GM23248 (cell line): ENCODE measurements at places on chromosomes 4 and X. TPM values are rescaled to one million over a fixed set of nuclear protein-coding genes. Genes with fewer than 3 reads are reported as not detected.
A peak's percentile ranks its signal among the peaks of the same experiment; 100 is the strongest.

Gene ANTXR2
- polyA plus RNA-seq = 74.9 and 77.2 TPM in 2 replicates

Gene CSAG2
- polyA plus RNA-seq = not detected in 2 replicates

- no peaks in the 10 kb centered on the region for H3K36me3 ChIP-seq
- peak overlapping the region; percentile 99 for H3K4me3 ChIP-seq
- H3K4me1 ChIP-seq = peaks cover 37% of the 10 kb centered on the region
- no peaks in the 10 kb centered on the region for H3K27me3 ChIP-seq
Measured at GRCh38 chr4:98659741-98660462, 1.5 kb upstream of the TSPAN5 start.

DNA sequence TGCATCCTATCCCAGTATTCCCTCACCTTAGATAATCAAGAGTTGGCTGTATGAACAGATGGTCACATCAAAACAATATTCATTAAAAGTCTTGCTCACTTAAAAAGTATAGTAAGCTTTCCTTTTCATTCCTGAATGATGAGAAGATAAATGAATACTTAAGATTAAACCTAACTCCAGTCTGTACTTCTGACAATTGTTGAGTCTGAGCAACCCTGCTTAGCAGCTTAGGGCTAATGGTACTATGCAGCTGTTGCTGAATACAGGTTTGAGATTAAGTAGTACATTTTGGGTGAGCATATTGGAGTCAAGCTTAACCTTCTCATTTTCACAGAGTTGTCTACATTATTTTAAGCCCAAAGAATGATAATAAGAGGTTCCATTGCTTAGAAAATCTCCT, 121.7 kb upstream of the ETNPPL start:
- no peak overlapping the region for H3K4me3 ChIP-seq
- peak; percentile 16 for DNase-seq
- no peaks in the 10 kb centered on the region for H3K27me3 ChIP-seq

Gene CLCN4
- 0.29 and 0.71 TPM in 2 replicates for polyA plus RNA-seq

Gene ZNF711
- 0.20 and 0.29 TPM in 2 replicates for polyA plus RNA-seq

Gene LDB2
- 48.6 and 52.8 TPM in 2 replicates for polyA plus RNA-seq

GRCh38 chrX:24838629-24839028, 144.9 kb downstream of the POLA1 start:
- H3K27ac ChIP-seq = no peak overlapping the region
- DNase-seq = peak; percentile 27
- H3K36me3 ChIP-seq = no peaks in the 10 kb centered on the region
- H3K4me1 ChIP-seq = no peaks in the 10 kb centered on the region

GRCh38 chr4:82691431-82691830, 107.2 kb downstream of the SCD5 start:
- no peak overlapping the region for H3K4me3 ChIP-seq
- DNase-seq = no peak
- H3K27me3 ChIP-seq = no peaks in the 10 kb centered on the region
- no peaks in the 10 kb centered on the region for H3K4me1 ChIP-seq
- H3K36me3 ChIP-seq = no peaks in the 10 kb centered on the region

- H3K4me1 ChIP-seq = no peaks in the 10 kb centered on the region
- H3K4me3 ChIP-seq = no peak overlapping the region
- no peaks in the 10 kb centered on the region for H3K27me3 ChIP-seq
- no peaks in the 10 kb centered on the region for H3K36me3 ChIP-seq
Measured at GRCh38 chr4:160414496-160414895, 1311.6 kb downstream of the RAPGEF2 start.

DNA sequence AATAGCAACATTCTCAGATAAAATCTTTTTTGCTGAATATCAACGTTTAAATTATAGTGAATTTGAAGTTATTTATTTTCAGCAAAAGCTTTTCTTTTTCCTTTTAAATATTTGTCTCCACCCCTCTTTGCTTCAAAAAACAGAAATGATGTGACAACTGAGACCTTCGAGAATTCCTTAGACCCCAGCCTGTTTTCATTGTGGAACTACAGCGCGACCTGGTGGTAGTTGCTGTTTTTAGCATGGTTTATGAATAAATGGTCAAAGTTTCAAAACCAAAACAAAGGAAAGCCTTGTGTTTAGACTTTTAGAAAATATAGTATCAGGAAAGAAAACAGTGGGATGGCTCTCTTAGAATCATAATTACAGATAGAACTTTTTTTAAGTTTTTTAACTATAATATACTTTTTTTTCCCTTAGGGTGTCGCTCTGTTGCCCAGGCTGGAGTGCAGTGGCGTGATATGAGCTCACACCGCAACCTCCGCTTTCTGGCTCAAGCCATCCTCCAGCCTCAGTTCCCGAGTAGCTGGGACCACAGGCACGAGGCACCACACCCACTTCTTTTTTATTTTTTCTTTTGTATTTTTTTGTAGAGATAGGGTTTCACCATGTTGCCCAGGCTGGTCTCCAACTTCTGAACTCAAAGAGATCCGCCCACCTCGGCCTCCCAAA, 26.8 kb upstream of the TMEM184C start:
- H3K27me3 ChIP-seq = no peaks in the 10 kb centered on the region
- H3K4me3 ChIP-seq = peak overlapping the region; percentile 13; the same call in 1 of the 2 replicates
- peak; percentile 64 for DNase-seq

Gene PWWP3B
- polyA plus RNA-seq = not detected in 2 replicates

Gene CPLX1
- polyA plus RNA-seq = not detected in 2 replicates

DNA sequence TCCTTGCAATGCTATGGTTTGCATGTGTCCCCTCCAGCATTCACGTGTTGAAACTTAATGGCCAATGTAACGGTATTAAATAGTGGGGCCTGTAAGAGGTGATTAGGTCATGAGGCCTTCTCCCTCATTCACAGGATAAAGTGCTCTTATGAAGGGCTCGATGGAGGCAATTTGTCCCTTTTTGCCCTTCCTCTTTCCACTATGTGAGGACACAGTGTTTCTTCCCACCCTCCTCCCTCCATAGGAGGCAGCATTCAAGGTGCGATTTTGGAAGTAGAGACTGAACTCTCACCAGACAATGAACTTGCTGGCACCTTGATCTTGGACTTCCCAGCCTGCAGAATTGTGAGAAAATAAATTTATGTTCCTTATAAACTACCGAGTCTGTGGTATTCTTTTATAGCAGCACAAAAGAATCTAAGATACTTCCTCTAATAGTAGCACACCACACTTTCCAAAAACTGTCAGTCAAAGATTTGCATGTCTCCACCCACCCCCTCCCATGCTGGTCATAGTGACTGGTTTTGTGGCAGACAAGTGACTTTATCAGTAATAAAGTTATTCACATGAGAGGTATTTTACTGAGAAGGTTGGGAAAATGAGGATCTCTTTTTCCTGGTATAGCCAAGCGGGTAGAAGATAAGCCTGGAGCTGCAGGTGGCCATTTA, 113.5 kb upstream of the TTC29 start:
- no peaks in the 10 kb centered on the region for H3K36me3 ChIP-seq
- H3K4me1 ChIP-seq = peaks cover 24% of the 10 kb centered on the region
- no peak overlapping the region for H3K27ac ChIP-seq

Gene FGF13
- 4.5 and 5.7 TPM in 2 replicates for polyA plus RNA-seq

Gene CFAP47
- polyA plus RNA-seq = not detected in 2 replicates

GRCh38 chr4:163167333-163167626, 590 bp upstream of the NAF1 start:
- DNase-seq = peak; percentile 60
- H3K36me3 ChIP-seq = peaks cover 10% of the 10 kb centered on the region; the same call in 1 of the 2 replicates
- H3K27me3 ChIP-seq = no peaks in the 10 kb centered on the region

DNA sequence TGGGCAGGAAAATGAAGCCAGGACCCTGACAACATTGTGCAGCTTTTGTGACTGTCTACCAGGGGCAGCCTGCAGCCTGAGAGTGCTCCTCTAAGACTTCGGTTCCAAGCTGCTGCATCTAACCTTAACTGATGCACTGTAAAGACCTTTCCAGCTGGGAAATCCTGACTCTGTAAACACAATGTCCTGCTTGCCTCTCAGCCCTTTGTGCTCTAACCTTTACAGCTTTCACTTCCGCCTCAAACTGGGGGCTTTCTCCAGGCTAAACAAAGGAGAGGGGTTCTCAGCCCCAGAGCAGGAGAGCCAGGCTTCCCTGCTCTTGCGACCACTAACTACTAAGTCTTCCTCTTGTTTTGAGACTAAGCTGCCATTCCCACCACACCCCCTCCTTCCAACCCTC, 19.3 kb upstream of the RASL11B start:
- H3K4me3 ChIP-seq = no peak overlapping the region
- H3K36me3 ChIP-seq = no peaks in the 10 kb centered on the region
- H3K27me3 ChIP-seq = no peaks in the 10 kb centered on the region

GRCh38 chr4:7160439-7160838, 31.9 kb upstream of the SORCS2 start:
- H3K36me3 ChIP-seq = no peaks in the 10 kb centered on the region
- no peak for DNase-seq
- 0 out of 2 replicates have a peak, but pooled peaks cover 3% of the 10 kb centered on the region for H3K4me1 ChIP-seq
- H3K4me3 ChIP-seq = no peak overlapping the region
- H3K27ac ChIP-seq = no peak overlapping the region

GRCh38 chr4:156321203-156321602, 367.5 kb upstream of the CTSO start:
- peaks cover 33% of the 10 kb centered on the region for H3K4me1 ChIP-seq
- DNase-seq = peak; percentile 88
- no peak overlapping the region for H3K4me3 ChIP-seq
- H3K27me3 ChIP-seq = no peaks in the 10 kb centered on the region
- peak overlapping the region; percentile 69 for H3K27ac ChIP-seq

Gene GATA1
- not detected in 2 replicates for polyA plus RNA-seq

DNA sequence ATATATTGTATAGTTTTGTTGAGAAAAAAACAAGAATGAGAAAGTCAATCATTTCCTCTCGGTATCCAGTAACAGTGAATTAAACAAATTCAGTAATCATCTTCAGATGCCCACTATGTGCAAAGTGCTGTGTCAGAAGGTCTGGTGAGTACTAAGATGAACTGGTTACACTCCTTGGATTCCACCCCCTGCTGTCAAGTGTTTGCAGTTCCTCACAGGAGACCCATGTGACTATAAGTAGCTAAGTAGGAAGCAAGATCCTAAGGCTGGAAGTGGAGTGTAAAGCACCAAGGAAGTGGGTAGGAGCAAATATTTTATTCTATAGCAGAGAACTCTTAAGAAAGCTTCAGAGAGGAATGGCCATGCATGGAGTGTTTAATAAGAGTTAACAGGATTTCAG, 73.6 kb downstream of the SNX25 start:
- H3K4me1 ChIP-seq = peaks cover 8% of the 10 kb centered on the region; the same call in 1 of the 2 replicates
- no peak overlapping the region for H3K4me3 ChIP-seq
- H3K36me3 ChIP-seq = 0 out of 2 replicates have a peak, but pooled peaks cover under 1% of the 10 kb centered on the region
- H3K27ac ChIP-seq = no peak overlapping the region
- DNase-seq = peak; percentile 20

Gene MAGEC3
- not detected in 2 replicates for polyA plus RNA-seq

- H3K27ac ChIP-seq = no peak overlapping the region
- H3K27me3 ChIP-seq = no peaks in the 10 kb centered on the region
- H3K4me1 ChIP-seq = peaks cover 13% of the 10 kb centered on the region; the same call in 1 of the 2 replicates
- no peaks in the 10 kb centered on the region for H3K36me3 ChIP-seq
Measured at GRCh38 chrX:136827026-136827425, 46.3 kb upstream of the ARHGEF6 start.

Gene ZNF185
- 3.7 and 4.0 TPM in 2 replicates for polyA plus RNA-seq

Gene DUX4
- polyA plus RNA-seq = not detected in 2 replicates

Gene CLDN34
- not detected in 2 replicates for polyA plus RNA-seq

Gene FRG1
- polyA plus RNA-seq = 35.9 and 43.6 TPM in 2 replicates

GRCh38 chrX:122622795-122623194, 561.3 kb upstream of the GRIA3 start:
- no peak overlapping the region for H3K4me3 ChIP-seq
- no peak overlapping the region for H3K27ac ChIP-seq
- H3K4me1 ChIP-seq = peaks cover 24% of the 10 kb centered on the region
- no peaks in the 10 kb centered on the region for H3K36me3 ChIP-seq
- no peak for DNase-seq

DNA sequence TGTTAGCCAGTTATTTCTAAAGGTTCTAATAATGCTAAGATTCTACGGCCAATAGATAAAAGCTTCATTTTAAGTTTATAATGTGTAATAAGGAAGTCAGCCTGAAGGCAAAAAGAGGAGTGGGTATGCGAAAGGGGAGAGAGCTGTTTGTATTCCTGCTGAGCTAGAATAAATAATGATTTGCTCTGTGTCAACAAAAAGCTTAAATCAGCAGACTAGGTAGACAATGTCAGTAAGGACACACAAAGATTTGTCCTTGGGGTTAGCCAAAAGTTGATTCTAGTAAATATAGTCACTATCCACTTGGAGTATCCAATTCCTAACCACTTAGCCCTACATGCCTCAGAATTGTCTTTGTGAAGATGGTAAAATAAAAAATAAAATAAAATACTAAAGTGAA, 90.3 kb upstream of the GRIA3 start:
- H3K4me3 ChIP-seq = no peak overlapping the region
- no peaks in the 10 kb centered on the region for H3K27me3 ChIP-seq
- no peak overlapping the region for H3K27ac ChIP-seq
- no peak for DNase-seq

GRCh38 chrX:15242899-15243555, 26.9 kb downstream of the ASB9 start:
- no peak overlapping the region for H3K27ac ChIP-seq
- no peaks in the 10 kb centered on the region for H3K27me3 ChIP-seq
- DNase-seq = peak; percentile 67
- H3K4me3 ChIP-seq = no peak overlapping the region
